IMR-90 (cell line): ENCODE measurements at places on chromosomes 12 and 14. TPM values are rescaled to one million over a fixed set of nuclear protein-coding genes. Genes with fewer than 3 reads are reported as not detected.

Gene CLEC4C
- total RNA-seq, result not detected in 2 replicates

Gene RBP5
- total RNA-seq, result not detected in 2 replicates

Gene LMO3
- 0.54 and 1.7 TPM in 2 replicates for total RNA-seq

Gene SPX
- under 0.01 and 0.28 TPM in 2 replicates for total RNA-seq

- H3K4me1 ChIP-seq, result no peaks in the 10 kb centered on the region
- DNase-seq, result peak; percentile 35
- no peak overlapping the region for H3K27ac ChIP-seq
- H3K4me3 ChIP-seq, result no peak overlapping the region
- peaks cover 7% of the 10 kb centered on the region for H3K27me3 ChIP-seq
- no peaks in the 10 kb centered on the region for H3K36me3 ChIP-seq
Observed at GRCh38 chr12:115597157-115597712, 680.3 kb downstream of the MED13L start.

GRCh38 chr12:79508622-79509021 lies 182.1 kb downstream of the PAWR start:
- no peak overlapping the region for H3K4me3 ChIP-seq
- H3K36me3 ChIP-seq, result no peaks in the 10 kb centered on the region
- H3K4me1 ChIP-seq, result no peaks in the 10 kb centered on the region
- H3K27ac ChIP-seq, result no peak overlapping the region
- H3K27me3 ChIP-seq, result no peaks in the 10 kb centered on the region

DNA sequence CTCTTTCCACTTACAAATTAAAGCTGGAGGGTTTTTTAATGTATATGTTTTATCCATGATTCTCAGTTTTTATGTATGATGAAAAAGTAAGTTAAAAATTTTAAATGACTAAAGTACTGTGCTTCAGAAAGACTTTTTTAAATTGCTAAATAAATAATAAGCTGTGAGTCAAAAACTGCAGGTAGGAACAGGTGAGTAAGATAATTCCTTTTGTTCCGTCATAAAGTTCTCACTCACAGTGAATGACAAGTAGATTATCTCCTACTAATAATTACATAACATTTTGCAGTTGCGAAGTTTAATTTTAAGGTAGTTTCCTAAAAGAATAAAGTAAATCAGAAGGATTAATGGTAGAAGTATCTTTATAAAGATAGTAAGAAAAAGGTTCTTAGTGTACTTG lies 78.0 kb downstream of the PRKCH start:
- H3K4me1 ChIP-seq, result no peaks in the 10 kb centered on the region
- peaks cover 16% of the 10 kb centered on the region for H3K27me3 ChIP-seq
- no peak overlapping the region for H3K4me3 ChIP-seq
- H3K36me3 ChIP-seq, result no peaks in the 10 kb centered on the region

- DNase-seq, result no peak
- no peaks in the 10 kb centered on the region for H3K4me1 ChIP-seq
- no peak overlapping the region for H3K27ac ChIP-seq
- no peaks in the 10 kb centered on the region for H3K36me3 ChIP-seq
Observed at GRCh38 chr14:84446250-84446649, 1083.7 kb upstream of the FLRT2 start.

DNA sequence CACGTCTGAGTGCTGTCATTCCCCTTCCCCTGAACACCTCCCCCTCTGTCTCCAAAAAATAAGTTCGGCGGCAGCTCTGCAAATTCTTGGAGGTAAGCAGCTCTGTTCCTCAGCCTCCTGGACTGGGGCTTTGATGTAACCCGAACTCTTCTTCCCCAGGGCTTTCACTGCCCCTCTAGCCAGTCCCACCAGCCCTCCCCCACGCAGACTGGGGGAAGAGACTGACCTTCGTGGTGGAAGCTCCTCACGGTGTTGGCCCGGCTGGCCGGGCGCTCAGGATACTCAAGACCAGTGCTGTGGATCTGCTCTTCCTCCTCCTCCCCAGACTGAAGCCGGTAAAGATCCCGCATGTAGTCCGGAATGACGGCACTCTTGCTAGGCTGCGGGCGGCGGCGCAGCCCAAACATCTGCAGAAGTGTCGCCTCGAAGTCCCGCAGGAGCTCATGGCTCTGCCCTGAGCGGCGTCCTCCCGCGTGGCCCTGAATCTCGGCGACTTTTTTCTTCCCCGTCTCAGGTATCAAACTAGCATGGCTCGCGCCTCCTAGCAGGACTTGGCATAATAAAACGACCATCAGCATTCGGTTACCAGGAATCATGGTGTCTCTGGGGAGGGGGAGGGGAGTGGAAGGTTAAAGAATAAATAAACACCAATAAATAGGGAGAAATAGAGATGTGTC lies 4.9 kb downstream of the BMP4 start:
- peak overlapping the region; percentile 57 for H3K4me3 ChIP-seq
- H3K4me1 ChIP-seq, result peaks cover 4% of the 10 kb centered on the region
- DNase-seq, result no peak
- peak overlapping the region; percentile 77 for H3K27ac ChIP-seq
- H3K36me3 ChIP-seq, result peaks cover 35% of the 10 kb centered on the region

GRCh38 chr14:58401587-58401986 lies 5.9 kb downstream of the TOMM20L start:
- no peak overlapping the region for H3K4me3 ChIP-seq
- DNase-seq, result no peak
- H3K36me3 ChIP-seq, result no peaks in the 10 kb centered on the region
- no peaks in the 10 kb centered on the region for H3K27me3 ChIP-seq

- peaks cover 10% of the 10 kb centered on the region for H3K4me1 ChIP-seq
- peak overlapping the region; percentile 99; the same call in 1 of the 2 replicates for H3K27ac ChIP-seq
- DNase-seq, result no peak
- no peaks in the 10 kb centered on the region for H3K36me3 ChIP-seq
- H3K4me3 ChIP-seq, result no peak overlapping the region
Observed at GRCh38 chr12:19430988-19431387, 8.3 kb upstream of the AEBP2 start.

GRCh38 chr14:20632831-20633691 lies 8.4 kb downstream of the OR6S1 start:
- no peaks in the 10 kb centered on the region for H3K36me3 ChIP-seq
- H3K27me3 ChIP-seq, result peaks cover 4% of the 10 kb centered on the region
- H3K27ac ChIP-seq, result no peak overlapping the region
- peak overlapping the region; percentile 33; the same call in 1 of the 2 replicates for H3K4me3 ChIP-seq
- peak; percentile 85 for DNase-seq

GRCh38 chr14:95268350-95268749 lies 51.4 kb downstream of the CLMN start:
- no peak overlapping the region for H3K27ac ChIP-seq
- no peak overlapping the region for H3K4me3 ChIP-seq
- no peaks in the 10 kb centered on the region for H3K36me3 ChIP-seq
- peaks cover 5% of the 10 kb centered on the region; the same call in 1 of the 2 replicates for H3K4me1 ChIP-seq
- DNase-seq, result no peak

DNA sequence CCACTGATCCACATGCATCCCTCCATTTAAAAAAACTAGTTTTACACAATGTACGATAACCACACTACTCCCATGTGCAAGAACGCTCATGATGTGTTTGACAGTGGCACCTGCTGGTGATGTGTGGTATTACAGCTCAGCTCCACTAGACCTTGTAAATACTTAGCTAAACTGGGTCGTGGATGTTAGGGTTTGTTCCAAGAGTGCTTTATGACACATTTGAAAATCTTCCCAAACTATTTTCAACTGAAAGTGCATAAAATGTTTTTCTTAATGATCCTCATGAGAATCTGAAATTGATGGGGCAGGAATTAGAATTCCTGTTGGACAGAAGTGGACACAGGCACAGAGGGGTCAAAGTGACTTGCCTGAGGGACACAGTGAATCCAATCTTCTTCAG lies 99.2 kb downstream of the SCARB1 start:
- H3K4me3 ChIP-seq, result no peak overlapping the region
- peak overlapping the region; percentile 66; the same call in 1 of the 2 replicates for H3K27ac ChIP-seq
- H3K4me1 ChIP-seq, result peaks cover 27% of the 10 kb centered on the region
- no peaks in the 10 kb centered on the region for H3K36me3 ChIP-seq

GRCh38 chr14:71507681-71508080 lies 424.5 kb upstream of the RGS6 start:
- no peak overlapping the region for H3K4me3 ChIP-seq
- DNase-seq, result no peak
- no peaks in the 10 kb centered on the region for H3K4me1 ChIP-seq
- H3K36me3 ChIP-seq, result no peaks in the 10 kb centered on the region

DNA sequence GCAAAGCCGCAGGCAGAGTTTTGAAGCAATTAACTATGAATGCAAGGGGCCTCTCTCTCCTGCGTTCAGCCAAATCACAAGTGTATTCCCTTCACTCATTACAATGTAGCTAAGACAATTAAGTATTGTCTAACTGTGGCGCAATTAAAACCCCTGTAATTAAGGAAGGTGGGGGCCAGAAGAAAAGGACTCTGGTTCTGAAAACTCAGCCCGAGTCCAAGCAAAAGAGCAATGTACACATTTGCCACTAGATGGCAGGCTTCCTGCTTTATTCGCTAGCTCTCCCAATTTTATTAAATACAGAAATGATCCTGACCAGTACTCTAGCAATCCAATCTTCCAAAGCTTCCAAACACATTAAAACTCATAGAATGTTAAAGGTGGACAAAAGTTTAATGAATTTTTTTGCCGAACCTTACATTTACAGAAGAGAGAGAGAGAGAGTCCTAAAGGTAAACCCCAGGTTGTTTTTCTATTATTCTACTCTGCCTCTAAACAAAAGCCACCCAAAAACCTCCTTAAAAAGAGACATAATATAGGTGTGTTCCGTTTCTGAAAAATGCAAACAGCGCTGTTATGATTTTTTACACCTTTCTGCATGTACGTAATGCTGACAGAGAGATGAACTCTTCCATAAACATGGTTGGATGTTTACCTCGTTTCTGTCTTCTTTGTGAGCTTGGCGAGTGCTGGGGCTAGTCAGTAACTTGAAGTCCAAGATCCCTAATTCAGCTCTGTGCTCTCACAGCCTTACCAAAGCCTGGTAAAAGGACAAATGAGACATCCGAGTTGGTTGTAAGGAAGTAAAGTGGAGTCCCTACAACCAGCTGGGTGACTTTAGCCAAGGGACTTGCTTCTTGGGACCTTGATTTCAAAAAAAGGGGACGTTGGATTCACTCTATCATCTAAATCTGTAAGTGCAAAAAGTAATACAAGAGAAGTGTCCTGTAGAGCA lies 50.9 kb upstream of the VASH1 start:
- no peaks in the 10 kb centered on the region for H3K4me1 ChIP-seq
- peaks cover 2% of the 10 kb centered on the region; the same call in 1 of the 2 replicates for H3K27me3 ChIP-seq
- H3K27ac ChIP-seq, result no peak overlapping the region
- peak; percentile 59 for DNase-seq
- H3K4me3 ChIP-seq, result no peak overlapping the region

DNA sequence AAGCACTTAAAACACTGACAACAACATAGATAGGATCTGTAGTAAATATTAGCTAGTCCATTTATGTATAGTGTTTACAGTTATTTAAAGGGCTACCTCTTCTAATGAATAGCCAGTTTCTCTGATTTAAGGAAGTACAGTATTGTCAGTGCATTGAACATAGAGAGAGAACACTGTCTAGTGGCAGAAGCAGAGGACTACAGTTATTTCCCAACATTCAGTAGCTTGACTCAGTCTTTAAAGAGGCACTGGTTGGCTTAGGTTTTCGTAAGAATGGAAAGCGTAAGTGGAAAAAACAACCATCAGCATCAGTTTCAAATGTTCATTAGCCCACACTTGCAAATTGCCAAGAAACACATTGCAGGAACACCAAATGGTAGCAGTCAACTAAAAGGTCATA lies 125.0 kb upstream of the HMGA2 start:
- no peaks in the 10 kb centered on the region for H3K27me3 ChIP-seq
- DNase-seq, result peak; percentile 65
- no peak overlapping the region for H3K27ac ChIP-seq
- peaks cover 7% of the 10 kb centered on the region; the same call in 1 of the 2 replicates for H3K4me1 ChIP-seq
- no peaks in the 10 kb centered on the region for H3K36me3 ChIP-seq
